ENCODE measurements at places on chromosomes 1 and 21.

GRCh38 chr1:41416081-41416480 lies 54.8 kb downstream of the FOXO6 start:
- DNase-seq = no peak

DNA sequence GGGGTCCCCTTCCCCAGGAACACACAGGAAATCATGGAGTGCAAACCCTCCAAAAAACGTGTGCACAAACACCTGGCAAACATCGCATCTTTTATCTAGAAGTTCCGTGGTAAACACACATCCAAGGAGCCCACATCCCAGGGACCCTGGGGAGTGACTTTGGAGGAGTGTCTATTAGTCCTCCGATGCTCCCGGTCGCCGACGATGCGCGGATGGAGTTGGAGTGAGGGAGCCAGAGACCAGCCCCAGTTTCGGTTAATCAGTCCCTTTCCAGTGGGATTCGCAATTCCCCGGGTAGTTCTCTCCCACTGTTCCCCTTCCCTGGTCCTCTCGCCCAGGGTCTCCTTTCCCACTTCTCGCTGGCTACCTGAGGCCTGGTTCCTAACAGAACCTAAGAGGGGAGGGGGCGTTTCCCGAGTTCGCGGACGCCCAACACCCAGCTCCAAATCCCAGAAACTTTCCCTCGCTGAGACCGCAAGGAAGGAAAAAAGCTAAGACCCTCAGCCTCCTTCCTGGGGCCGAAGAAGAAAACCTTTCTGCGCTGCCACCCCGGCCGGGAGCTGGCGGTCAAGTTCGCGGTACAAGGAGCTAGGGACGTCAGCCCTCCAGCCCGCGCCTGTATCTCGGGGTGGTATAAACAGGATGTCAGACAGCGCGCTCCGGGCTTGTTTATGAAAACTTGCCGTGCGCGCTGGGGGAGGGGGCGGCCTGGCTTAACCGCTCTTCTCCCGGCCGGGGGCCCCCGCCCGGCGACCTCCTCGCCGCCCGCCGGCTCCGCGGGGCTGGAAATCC lies 787 bp downstream of the JAK1 start:
- no peak for DNase-seq

- DNase-seq = no peak
Observed at GRCh38 chr1:214319938-214320337, 39.0 kb downstream of the SMYD2 start.

DNA sequence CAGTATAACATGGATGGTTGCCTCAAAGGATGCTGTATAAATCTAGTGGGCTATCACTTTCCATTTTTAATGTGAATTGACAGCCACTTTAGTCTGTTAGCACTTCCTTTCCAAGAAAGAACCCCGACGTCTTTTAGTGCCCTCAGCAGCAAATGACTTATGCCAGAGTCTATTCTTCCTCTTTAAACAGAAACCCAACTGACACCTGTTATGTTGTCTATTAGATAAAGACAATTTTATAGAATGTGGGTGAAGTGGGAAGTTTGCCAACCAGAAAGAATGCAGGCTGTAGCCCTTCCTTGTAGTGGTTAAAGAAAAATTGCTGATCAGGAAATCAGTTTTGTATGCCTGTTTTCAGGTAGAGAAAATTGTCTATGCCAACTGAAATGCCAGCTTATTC lies 344.9 kb downstream of the ZNF326 start:
- no peak for DNase-seq

GRCh38 chr21:39385299-39386145 lies 36.6 kb upstream of the HMGN1 start:
- no peak for DNase-seq

DNA sequence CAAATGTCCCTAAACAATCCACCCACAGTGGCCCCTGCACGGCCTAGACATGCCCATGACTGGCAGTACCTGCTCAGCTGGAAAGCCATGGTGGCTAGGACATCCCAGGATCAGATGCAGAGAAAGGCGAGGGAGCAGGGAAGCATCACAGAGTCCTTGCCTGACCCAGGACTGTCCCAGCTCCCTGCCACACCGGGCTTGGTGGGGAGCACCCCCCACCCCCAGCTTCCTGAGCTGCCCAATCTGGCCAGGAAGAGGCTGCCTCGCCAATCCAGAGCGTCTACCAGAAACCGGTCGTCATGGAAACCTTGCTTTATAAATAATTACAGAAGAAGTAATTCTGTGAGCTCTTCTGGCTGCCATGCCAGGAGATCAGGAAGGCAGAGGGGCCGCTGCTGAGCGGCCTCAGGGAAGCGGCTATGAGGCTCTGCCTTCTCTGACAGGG lies 34.8 kb downstream of the ACOT7 start:
- no peak for DNase-seq

DNA sequence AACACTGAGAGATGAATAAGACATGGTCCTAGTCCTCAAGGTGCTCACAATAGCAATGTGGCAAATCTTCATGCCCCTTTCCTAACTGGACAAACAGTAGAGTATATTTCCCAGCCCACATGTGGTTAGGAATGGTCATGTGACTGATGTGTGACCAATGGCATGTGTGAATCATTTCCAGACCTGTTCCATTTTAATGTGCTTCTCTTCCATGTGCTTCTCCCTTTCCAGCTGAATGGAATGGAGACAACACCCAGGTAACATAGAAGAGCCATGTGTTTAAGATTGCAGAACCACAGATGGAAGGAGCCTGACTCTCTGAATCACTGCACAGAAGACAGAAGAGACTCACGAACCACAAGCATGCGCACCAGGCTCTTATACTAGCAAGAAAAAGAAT lies 409.9 kb upstream of the NFIA start:
- DNase-seq = no peak
